ENCODE measurements at places on chromosomes 2 and 18. TPM values are rescaled to one million over a fixed set of nuclear protein-coding genes. Genes with fewer than 3 reads are reported as not detected.

DNA sequence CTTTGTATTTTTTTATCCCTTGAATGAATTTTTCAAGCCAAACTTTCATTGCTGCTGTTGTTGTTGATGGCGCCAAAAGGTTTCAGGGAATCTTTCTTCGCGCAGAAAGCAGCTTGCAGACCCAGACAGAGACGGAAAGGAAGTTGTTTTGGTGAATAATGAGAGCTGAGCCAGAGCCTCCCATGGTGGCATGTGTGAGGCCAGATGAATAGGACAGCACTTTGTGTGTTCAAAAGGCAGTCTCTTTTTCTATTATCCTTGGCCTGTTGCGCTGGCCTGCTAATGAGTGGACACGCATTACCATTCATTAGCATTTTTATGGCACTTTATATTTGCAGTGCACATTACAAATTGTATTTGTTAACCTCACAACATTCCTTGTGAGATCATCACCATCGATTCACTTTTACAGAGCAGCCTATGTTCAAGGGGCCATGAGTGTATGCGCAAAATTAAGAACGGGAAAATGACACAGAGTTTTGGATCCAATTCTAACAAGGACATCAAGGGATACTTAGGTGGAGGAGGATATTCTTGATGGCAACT lies 754.7 kb downstream of the BCL11A start:
- H3K4me1 ChIP-seq: no peaks in the 10 kb centered on the region
- H3K27me3 ChIP-seq: no peaks in the 10 kb centered on the region
- H3K4me3 ChIP-seq: no peak overlapping the region

GRCh38 chr2:55985406-55985805 lies 61.8 kb upstream of the EFEMP1 start:
- no peak for DNase-seq
- no peaks in the 10 kb centered on the region for H3K27me3 ChIP-seq
- no peak overlapping the region for H3K27ac ChIP-seq
- no peak overlapping the region for H3K4me3 ChIP-seq
- H3K36me3 ChIP-seq: no peaks in the 10 kb centered on the region
- H3K4me1 ChIP-seq: no peaks in the 10 kb centered on the region

- no peak for DNase-seq
- no peak overlapping the region for H3K27ac ChIP-seq
- H3K27me3 ChIP-seq: no peaks in the 10 kb centered on the region
- no peaks in the 10 kb centered on the region for H3K4me1 ChIP-seq
Observed at GRCh38 chr2:207516206-207516605, 13.6 kb upstream of the CREB1 start.

DNA sequence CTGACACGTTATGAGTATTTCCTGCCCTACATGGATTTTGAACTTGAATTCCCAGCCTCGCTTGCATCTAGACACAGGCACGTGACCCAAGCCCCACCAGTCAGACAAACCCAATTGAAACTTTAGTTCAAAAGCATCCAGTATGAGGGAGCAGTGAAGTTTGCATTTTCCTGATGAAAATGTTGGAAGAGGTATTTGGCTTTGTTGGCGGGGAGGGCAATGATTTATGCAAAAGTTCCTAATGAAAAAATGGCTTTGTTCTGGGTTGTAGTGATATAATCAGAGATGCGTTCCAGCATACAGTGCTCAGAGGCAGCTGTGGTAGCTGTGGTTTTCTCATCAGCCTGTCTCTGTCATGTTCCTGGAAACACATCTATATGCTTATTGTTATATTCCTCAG lies 36.8 kb upstream of the CPS1 start:
- H3K27me3 ChIP-seq: no peaks in the 10 kb centered on the region
- H3K4me3 ChIP-seq: no peak overlapping the region
- no peaks in the 10 kb centered on the region for H3K36me3 ChIP-seq
- no peak for DNase-seq

The NXPH2 gene
- total RNA-seq: not detected
